RWPE1 (cell line): ENCODE measurements at places on chromosomes 12 and 14.

DNA sequence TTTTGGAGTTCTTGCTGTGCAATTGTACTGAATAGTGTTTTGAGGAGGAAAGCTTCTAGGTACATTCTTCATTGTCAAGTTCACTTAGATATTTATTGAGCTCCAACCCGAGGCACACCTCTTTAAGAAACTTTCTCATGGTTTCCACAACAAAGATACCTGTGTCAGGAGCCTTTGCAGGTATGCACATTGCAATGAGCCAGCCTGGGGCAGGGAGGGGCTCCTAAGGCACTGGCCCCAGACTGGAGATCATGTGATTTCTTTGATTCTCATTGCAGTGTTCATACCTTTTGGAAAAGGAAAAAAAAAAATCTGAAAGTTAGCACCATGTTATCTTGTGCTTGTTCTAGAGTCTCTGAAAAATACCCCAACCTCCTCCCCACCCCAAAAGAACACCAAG is 80.3 kb downstream of the PRMT8 start:
- no peak for DNase-seq

- peak; percentile 62 for DNase-seq
Observed at GRCh38 chr12:112839386-112839972, 47.9 kb downstream of the RPH3A start.

- DNase-seq, result peak; percentile 79
Observed at GRCh38 chr14:103932791-103933490, 4.7 kb downstream of the TDRD9 start.

GRCh38 chr14:63852271-63852816 is 460 bp upstream of the SYNE2 start:
- no peak for DNase-seq

- DNase-seq, result no peak
Observed at GRCh38 chr12:88505696-88506095, 74.6 kb downstream of the KITLG start.

DNA sequence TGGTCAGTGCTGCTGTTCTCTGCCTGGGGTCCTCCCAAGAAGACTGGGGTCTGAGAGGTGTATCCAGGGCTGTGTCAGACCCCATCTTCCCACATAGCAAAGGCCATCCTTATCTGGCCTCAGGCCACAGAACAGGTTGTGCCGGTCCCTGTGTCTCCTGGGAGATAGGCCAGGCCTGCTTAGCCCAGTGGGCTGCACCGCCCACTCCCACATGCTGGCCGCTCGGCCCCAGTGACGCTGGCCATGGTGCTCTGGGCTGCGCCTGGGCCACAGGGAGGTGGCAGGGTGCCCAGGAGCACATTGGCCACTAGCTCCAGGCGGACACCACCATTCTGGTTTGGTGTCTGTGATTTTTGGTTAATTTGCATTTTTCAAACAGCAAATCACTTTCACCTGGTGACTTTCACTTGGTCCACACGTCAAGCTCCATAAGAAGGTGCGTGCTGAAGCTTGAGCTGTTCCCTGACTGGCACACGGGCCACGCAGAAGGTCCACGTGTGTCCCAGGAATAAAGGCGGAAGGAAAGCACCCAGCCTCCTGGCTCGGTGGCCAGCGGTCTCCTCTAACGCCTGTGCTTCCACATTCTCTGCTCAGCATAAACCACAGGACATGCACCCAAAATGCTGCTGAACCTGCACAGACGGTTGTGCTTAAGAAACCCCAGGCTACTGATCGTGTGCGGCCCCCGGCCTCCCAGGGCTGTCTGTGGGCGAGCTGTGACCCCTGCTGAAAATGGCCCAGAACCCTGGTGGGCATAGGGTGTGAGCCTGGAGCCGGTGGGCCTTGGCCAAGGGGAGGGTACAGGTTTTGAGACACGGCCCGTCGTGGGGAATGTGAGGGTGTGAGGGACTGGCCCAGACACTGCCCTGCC is 4.6 kb downstream of the FBRSL1 start:
- no peak for DNase-seq

DNA sequence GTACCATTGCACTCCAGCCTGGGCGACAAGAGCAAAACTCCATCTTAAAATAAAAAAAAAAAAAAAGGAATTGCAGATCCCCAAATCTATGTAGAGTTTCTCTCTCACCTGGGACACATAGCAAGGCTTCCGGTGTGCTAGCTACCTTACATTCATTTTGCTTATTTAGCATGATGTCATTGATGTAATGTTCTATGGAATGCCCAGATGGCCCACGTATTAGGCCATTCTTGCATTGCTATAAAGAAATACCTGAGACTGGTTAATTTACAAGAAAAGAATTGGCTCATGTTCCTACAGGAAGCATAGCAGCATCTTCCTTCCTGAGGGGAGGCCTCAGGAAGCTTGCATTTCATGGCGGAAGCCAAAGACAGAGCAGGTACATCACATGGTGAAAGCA is 36.9 kb upstream of the A2ML1 start:
- no peak for DNase-seq

- no peak for DNase-seq
Observed at GRCh38 chr14:54440476-54440872, 700 bp downstream of the CNIH1 start.

- no peak for DNase-seq
Observed at GRCh38 chr14:26597071-26597588, 703 bp downstream of the NOVA1 start.

DNA sequence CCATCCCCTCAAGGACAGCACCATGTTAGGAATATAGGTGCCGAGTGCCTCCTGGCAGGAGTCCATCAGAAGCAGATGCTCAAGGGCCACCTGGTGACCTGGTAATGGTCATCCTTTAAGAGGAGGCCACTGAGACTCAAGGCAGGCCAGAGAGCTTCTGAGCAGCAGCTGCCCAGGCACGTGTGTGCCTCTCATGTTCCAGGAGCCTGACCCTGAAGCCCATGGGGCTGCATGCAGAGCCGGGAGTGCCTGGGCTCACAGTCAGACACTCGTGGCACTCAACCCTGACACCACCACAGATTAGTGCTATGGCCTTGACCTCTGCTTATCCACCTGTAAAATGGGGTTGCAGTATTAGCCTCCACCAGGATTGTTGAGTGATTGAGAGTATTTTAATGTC is 45.6 kb downstream of the C14orf132 start:
- DNase-seq, result no peak

- DNase-seq, result no peak
Observed at GRCh38 chr12:128813392-128813791, 10.4 kb downstream of the SLC15A4 start.

GRCh38 chr14:20578784-20579502 is 8.9 kb downstream of the RNASE11 start:
- no peak for DNase-seq

DNA sequence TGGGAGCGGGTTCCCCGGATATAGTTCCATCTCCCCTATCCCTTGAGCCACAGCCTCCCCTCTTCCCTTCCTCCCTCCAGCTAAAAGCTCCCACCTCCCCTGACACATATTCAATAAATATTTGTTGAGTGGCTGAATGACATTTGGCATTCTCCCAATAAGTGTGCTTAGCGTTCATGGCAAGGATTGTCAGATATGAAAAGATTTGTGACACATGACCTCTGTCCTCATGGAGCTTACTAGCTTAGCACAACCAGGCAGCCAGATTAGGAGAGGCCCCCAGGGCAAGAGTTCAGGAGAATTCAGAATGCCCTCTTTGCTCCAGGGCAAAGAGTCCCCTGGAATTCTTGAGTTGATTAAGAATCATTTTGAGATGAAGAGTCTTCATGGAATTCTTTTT is 22.5 kb upstream of the SLC6A12 start:
- no peak for DNase-seq

DNA sequence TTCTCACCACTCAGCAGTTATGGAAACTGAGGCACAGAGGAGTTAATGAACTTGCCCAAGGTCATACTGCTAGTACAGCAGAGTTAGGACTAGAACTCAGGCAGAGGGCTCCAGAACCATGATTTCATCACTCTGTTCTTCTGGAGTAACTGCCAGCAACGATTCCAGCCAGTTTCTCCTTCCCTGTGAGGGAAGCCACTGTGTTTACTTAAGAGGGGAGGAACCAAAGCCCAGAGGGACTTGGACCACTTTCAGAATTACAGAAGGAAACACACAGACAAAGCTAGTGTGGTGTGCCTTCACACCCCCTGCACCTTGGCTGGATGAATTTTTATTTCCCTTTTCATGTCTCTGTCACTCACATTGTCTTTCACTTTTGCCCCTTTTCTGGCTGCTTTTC is 398.2 kb downstream of the DPF3 start:
- DNase-seq, result no peak

GRCh38 chr14:71507681-71508080 is 424.5 kb upstream of the RGS6 start:
- no peak for DNase-seq

DNA sequence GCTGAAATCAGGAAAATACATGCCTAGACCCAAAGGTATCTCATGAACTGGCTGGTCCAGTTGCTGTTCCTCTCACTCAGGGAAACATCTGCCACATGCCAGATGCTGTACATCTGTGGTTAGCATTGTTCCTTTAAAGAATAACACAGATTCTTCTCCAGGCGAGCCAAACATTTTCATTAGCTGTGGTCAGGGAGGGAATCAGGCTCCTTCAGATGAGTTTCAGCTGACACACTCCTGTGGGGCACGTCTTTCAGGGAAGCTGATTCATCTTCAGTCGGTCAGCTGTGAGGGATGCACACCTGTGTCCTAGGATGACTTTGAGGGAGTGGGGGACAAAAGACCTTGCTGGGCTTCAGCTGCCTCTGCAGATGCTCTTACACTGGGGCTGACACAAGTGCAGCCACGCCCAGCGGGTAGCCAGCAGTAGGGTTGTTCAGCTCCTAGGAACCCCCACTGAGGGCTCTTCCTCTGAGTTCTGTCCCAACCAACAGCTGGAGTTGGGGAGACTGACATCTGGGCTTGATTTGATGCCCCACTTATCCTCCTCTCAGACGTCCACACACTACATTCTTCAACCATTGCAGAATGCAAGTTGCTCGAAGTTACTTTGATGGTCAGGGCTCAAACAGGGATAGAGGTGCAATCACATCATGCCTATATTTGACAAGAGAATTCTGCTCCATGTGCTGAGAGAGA is 155.0 kb downstream of the NUAK1 start:
- DNase-seq, result no peak
